Activated CD8-positive, alpha-beta T cell treated with anti-CD3 and anti-CD28 coated beads for 36 hours (primary cell): ENCODE measurements at places on chromosomes 1 and 21. TPM values are rescaled to one million over a fixed set of nuclear protein-coding genes. Genes with fewer than 3 reads are reported as not detected.

CHODL gene
- total RNA-seq: not detected

SLC9C2 gene
- not detected for total RNA-seq

- DNase-seq: no peak
Measured at GRCh38 chr1:63320022-63320721, 2.2 kb upstream of the FOXD3 start.

- no peak for DNase-seq
Measured at GRCh38 chr1:83718338-83718737, 280.6 kb downstream of the TTLL7 start.

- no peak for DNase-seq
Measured at GRCh38 chr21:14615359-14615974, 69.4 kb upstream of the SAMSN1 start.

DNA sequence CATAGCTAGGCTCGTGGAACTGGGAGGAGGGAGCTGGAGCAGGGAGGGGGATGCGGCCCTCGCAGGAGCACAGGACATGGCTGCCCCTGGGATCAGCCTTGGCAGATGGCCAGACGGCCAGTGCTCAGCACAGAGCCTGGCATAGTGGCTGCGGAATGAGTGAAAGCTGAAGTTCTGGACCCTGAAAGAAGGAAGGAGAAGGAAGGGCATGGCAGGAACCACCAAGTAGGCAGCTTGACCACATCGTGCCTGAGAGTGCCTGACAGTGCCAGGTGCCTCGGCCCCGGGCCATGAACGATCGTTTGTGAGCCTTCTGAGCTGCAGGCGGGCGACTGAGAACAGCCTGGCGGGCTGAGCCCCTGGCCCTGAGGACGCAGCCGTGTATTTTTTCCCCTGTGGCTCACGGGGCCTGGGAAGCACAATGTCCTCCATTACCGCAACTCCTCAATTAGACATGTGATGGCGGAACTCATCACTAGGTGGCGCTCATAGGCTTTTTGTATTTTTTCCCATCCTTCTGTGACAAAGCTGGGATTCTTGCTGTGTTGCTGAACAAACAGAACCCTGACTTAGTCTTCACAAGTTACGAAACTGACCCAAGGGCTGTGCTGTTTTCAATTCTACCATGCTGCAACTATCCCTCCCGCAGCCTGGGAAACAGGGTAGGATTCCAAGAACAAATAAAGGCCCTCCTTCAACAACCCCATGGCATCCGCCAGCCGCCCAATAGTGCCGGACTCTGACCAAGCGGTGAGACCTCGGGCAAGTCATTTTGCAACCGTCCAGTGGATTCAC lies 29.9 kb upstream of the TMEM61 start:
- peak; percentile 77 for DNase-seq

DNA sequence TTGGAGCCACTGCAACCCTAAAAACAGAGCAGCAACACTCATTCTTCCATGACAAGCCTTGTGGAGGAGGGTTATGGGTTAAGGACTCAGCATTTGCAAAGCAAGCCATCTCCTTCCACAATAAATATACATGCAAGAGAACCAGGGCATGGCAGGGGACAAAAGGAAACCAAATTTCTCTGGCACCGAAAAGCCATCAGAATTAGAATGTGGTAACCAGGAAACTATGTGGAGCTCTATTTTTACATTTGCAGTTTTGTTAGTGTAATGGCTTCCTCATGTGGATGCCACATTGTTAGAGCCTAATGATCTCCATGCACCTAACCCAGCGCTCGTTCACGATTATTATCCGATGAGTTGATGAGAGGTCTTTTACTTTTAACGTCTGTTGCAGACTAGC lies 91.7 kb downstream of the NAV1 start:
- DNase-seq: no peak

DNA sequence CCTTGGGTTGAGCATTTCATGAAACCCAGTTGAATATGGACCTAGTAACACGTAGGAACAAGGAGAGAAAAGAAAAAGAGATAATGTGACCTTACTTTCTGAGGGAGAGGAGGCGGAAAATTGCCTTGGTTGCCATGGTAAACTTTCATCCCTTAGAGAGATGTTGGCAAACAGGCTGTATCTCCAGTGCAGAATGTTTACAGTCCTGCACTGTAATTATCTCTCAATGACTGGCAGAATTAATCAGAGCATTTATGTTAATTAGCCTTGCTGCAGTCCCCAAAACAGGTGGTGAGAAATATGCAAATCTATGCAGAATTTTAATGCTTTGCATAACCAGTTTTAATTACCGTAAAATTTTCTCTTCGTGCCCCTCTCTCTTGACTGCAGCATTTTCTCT lies 147.3 kb downstream of the CD247 start:
- no peak for DNase-seq

DNA sequence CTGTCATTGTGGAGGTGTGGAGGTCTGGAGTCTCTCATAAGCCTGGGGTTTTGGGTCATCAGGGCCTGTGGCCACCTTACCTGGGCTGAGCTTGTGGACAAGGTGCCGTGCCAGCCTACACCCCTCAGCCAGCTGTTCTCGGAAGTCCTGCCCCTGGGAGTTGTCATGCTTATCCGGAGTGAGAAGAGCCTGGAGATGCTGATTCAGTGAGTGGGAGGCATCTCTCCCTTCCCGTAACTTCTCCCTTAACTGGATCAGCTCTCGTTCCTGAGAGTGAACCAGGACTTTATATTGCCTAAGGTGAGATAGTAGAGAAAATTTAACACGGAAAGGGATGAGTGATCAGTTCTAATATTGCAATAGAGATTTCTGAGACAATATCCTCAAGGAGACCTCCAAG lies 30.0 kb upstream of the REG4 start:
- DNase-seq: no peak

GRCh38 chr1:223717695-223718363 lies 5.5 kb downstream of the CAPN2 start:
- DNase-seq: peak; percentile 39

DNA sequence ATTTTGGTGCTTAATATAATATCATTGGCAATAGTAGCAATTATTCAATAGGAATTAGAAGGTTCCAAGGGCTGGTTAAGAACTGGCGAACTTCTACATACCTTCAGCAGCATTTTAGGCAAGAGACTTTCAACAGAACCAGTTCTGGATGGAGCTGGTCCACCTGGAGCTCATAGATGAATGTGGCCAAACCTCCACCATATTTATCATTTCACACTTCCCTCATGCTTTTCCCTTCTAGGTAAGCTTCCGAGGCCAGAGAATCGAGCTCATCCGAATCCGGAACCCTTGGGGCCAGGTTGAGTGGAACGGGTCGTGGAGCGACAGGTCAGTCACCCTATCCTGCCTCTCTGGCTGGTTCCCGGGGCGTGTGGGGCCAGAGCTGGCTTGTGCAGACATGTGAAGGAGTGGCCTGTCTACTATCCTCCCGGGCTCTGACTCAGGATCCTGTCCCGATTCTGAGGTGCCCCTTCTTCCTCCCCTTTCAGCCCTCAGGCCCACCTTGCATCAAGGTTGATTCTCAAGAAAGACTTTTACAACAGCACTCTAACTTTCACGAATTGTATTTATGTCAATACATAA lies 24.7 kb downstream of the CAPN9 start:
- no peak for DNase-seq

DNA sequence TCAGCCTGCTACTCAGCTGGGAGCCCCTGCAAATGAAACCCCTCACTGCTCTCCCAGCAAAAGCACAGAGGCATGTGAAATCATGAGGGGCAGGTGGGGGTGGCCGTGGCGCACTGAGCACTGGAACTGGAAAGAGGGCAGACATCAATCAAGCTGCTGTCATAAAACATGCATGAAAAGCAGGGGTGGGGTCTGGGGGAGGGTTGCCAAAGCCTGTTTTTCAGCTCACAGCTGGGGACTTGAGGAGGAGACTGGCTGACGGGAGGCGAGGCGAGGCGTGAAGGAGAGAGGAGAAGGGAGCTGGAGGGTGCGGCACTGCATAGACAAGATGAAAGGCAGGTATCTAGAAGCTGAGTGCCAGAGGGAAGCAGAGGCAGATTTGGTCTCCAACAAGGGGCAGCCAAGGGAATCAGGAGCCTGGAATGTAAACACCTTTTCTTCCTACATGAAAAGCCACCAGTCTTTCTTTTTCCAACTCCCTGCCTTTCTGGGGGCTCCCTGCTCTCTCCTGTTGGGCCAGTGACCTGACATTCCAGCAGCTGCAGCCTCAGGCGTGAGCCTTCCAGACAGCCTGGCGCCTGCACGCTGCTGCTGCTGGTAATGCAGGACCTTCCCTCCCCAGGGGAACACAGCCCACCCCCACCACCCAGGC lies 87.0 kb downstream of the NMNAT2 start:
- no peak for DNase-seq
